ENCODE measurements at places on chromosomes 4 and X.

- no peak for DNase-seq
These were observed 1012.9 kb upstream of the FTHL17 start for GRCh38 chrX:32084757-32085156.

- no peak for DNase-seq
These were observed 722 bp upstream of the PNCK start for GRCh38 chrX:153674219-153674851.

GRCh38 chr4:165355900-165356300 lies 22.9 kb upstream of the CPE start:
- peak; percentile 64 for DNase-seq

DNA sequence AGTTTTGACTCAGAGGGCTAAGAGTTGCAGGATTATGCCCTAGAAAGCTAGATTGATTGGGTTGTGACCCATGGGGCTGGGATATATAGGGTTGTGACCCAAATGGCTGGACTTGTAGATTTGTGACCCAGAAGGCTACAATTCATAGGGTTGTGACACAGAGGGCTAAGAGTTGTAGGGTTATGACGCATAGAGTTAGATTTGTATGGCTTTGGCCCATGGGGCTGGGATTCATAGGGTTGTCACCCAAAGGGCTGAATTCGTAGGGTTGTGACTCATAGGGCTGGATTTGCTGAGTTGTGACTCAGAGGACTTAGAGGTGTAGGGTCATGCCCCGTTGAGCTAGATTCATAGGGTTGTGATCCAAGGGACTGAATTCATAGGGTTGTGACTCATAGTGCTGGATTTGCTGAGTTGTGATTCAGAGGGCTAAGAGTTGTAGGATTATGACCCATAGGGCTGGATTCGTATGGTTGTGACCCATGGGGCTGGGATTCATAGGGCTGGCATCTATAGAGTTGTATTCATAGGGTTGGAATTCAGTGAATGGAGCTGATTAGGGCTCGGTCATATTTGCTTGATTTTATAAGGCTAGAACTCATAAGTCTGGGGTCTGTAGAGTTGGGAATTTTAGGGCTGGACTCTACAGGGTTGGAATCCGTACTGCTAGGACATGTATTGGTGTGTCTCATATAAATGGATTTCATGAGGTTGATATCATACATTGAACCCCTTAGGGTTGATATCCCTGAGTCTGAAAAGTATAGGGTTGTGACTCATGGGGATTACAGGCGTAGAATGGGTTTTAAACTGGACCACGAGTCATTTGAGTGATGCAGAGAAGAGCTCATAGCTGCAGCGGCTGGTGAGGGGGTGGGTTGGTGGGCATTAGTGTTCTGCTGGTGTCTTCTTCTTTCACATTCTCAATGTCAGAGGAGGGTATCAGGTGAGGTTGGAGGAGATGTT lies 125.7 kb downstream of the CRLF2 start:
- DNase-seq = no peak

DNA sequence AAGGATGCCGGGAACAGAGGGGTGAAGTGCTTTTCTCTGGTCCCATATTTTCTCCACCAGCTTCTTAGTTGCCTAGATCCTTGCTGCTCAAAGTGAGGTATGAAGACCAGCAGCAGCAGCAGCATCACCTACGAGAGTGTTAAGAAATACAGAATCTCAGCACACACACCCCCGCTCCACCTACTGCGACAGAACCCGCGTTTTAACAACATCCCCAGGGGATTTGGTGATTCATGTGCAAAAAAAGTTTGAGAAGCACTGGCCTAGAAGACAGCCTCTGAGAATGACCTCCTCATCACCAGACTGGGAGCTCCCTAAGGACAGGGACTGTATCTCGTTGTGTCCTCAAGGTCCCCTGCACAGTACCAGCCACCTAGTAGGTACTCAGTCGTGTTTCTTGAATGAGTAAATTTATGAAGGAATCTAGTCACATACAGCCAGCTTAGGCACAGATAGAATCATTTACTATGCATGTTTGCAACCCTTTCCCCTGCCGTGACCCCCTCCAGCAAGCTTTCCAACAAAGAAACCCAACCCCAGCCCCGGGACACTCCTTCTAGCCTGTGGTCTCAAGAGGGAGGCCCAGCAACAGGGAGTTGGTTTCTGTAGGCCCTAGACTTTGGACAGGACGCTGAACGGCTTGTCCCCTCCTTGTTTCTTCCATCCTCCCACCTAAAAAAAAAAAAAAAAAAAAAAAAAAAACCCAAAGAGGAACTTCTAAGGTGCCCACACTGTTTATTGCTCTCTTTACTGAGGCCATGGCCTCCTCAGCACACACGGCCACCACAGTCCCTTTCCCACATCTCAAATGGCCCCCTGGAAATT lies 21.5 kb downstream of the RTL5 start:
- DNase-seq = peak; percentile 51

- no peak for DNase-seq
These were observed 14.2 kb downstream of the FAM47E start for GRCh38 chr4:76265631-76266218.

- no peak for DNase-seq
These were observed 48.8 kb downstream of the EDA start for GRCh38 chrX:69664693-69665092.

DNA sequence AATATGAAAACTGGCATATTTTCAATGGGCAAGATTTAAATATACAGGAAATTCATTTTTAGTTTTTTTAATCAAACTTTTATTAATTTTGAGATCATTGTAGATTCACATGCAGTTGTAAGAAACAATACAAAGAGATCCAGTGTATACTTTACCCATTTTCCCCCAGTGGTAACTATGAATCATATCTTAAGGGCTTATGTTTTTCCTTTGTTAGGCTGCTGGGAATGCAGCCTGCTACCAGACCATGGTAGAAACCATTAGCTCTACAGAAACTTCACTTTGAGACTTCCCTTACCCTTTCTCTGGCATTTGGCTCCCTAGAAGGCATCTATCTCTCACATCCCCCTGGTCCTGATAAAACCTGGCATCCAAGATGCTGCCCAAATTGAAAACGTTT lies 147.6 kb upstream of the EOLA2 start:
- DNase-seq = peak; percentile 64

GRCh38 chrX:8245411-8245810 lies 74.3 kb upstream of the VCX2 start:
- DNase-seq = no peak

DNA sequence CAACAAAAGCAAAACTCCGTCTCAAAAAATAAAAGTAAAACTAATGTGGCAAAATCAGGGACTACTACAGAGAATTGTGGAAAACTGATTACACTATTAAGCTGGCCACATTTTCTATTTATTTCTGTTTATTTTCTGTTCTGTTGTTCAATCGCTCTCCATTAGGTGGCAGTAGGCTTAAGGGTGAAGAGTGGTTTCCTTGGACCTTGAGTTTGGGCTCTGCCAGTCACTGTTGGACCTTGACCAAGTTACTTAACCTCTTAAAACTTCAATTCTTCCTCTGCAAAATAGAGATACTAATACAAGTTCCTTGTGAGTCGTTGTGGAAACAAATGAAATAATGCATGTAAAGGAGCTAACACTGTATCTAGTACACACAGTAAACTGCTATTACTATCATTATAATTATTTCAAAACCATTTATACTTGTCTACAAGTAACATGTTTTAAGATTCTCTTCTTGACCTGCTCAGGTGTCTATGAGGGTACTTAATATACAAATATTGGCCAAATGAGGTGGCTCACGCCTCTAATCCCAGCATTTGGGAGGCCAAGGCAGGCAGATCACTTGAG lies 15.2 kb downstream of the HSD17B11 start:
- DNase-seq = peak; percentile 82

- peak; percentile 78 for DNase-seq
These were observed 592.0 kb downstream of the IQCM start for GRCh38 chr4:149223659-149224058.

DNA sequence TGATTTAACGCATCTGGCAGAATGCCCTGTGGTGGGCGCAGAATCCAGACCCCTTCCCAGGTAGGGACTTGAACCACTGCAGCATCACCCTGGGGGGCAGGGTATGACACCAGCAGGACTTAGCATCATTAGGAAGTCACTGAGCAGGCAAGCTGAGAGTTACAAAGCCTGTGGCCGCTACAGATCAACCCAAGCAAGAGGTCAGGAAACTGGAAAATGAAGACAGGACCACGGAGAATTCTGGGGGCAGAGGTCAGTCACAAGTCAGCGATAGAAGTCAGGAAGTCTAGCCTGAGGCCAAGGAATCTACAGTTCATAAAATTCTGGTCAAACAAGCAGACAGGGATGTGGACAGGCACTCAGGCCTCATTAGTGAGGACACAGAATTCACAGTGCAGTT lies 108.4 kb downstream of the CHIC2 start:
- DNase-seq = no peak

- no peak for DNase-seq
These were observed 233.9 kb downstream of the ARAP2 start for GRCh38 chr4:36010397-36010929.

DNA sequence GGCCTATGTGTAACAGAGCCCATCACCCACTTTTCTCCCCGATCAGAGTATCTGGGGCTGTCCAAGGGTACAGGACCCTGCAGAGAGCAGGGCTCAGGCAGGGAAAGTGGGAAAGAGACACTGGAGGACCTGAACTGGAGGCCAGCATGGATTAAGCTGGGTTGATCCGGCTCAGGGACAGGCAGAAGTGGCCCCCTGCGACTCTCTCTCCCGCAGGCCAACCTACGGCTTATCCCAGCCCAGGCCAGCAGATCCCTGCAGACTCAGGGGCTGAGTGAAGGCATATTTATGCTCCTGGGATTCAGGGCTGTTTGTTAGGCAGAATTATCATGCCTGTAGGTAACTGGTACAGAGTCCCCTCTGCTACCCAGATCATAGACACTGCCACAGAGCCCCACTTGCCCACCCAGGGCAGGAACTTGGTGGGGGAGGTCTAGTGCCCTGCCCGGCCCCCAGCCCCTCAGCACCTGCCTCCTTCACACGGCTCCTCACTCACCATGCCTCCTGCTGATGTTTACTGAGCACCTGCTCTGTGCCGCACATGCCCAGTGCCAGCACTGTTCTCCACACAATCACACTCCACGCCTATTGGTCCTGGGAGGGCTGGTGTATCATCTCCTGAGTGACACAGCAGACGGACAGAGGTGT lies 87.3 kb downstream of the ADRA2C start:
- no peak for DNase-seq

- no peak for DNase-seq
These were observed 7.6 kb downstream of the ANOS1 start for GRCh38 chrX:8724300-8724699.

DNA sequence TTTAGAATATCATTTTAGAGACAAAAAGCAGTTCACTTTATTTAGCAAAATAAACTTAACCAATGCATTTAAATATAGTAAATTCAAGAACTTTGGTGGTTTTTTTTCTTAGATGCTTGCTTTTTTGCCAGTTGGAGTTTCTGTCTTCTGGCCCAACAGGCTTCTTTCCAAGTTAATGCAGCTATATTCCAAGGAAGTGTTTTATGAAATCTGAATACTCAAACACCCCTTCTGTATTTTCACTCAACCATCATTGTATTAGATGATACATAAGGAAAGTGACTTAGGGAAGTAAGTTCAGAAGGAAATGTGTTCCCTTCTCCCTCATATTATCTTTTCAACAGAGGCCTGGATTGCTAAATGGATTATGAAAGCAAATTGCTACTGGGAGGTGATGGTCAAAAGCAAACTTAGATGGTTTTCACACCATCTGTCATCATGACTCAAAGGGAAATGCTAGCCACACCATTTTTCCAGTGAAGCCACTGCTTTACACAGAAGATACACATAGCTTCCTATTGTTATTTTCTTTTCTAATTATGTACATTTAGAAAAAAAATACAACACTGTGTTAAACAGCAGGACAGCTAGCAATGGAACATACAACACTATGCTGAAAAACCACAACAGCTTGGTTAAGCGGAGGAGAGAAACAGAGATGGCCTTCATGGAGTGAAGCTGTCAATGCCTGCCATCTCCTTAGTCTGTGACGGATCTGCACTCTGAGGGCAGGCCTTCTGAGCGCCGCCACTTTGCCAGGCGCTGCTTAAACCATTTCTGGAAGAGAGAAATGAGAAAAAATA lies 32.9 kb downstream of the HOPX start:
- DNase-seq = peak; percentile 42

DNA sequence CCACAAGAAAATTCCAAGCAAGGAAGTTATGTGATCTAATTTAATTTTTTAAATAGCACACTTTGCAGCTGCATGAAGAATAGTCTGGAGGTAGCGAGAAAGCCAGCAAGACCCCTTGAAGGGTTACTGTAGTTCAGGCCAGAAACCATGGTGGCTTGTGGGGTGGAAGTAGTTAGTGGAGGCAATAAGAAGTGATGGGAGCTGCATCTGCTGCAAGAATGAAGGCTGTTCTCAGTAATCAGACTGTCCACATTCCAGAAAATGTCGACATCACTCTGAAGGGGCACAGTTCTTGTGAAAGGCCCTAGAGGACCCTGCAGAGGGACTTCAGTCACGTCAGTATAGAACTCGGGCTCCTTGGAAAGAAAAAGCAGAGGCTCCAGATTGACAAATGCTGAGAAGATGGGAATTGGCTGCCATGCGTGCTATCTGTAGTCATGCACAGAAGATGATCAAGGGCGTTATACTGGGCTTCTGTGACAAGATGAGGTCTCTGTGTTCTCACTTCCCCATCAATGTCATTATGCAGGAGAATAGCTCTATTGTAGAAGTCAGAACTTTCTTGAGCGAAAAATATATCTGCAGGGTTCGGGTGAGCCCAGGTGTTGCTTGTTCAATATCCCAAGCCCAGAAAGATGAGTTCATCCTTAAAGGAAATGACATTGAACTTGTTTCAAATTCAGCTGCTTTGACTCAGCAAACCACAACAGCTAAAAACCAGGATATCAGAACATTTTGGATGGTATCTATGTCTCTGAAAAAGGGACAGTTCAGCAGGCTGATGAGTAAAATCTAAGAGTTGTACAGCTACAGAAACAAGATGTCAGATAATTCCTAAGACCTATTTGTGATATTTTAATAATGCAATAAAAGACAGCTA lies 254.2 kb downstream of the CBR4 start:
- DNase-seq = peak; percentile 72

DNA sequence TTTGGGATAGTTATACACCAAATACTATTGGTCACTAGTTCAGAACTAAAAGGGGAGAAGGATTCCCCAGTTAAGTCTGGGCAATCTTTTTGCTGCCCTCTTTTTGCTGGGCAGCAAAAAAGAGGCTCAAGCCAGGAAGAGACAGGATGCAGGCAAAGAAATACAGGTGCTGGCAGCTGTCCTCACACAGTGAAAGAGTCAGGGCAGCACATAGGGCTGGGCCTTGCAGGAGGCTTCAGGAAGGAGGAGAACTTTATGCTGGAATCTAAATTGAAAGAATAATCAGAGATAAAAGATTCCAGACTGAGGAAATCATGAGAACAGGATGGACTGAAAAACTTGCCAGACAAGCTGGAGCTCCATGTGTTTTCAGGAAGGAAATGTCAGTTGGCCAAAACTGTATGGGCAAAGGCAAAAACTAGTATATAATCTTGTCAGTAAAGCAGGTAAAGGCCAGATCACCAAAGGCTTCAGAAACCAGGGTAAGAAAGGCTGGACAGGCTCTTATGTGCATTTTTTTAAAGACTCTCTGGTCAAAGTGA lies 46.8 kb downstream of the PDGFC start:
- DNase-seq = no peak

- DNase-seq = no peak
These were observed 11.9 kb upstream of the UGDH start for GRCh38 chr4:39539089-39539611.

Measured in fibroblast of skin of scalp (primary cell).